ENCODE measurements at places on chromosomes 6 and 20.

GRCh38 chr6:82022614-82023129 is 224.9 kb downstream of the IBTK start:
- H3K4me1 ChIP-seq: no peaks in the 10 kb centered on the region
- H3K4me3 ChIP-seq: no peak overlapping the region
- H3K27ac ChIP-seq: peak overlapping the region; percentile 52

DNA sequence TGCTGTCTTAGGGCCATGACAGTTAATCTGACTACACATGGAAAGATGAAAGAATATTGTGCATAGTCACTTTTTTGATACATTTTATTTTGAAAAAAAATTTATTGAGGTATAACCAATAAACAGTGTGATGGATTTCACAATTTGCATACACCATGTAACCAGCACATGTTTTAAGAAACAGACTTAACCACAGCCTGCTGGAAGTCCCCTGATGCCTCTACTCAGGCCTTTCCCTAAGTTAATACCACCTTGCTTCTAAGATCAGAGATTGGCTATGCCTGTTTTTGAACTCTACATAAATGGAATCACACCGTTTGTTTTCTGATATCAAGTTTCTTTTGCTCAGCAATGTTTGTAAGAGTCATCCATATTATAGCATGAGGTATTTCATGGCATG is 136.3 kb downstream of the CFAP61 start:
- no peak overlapping the region for H3K27ac ChIP-seq
- H3K27me3 ChIP-seq: no peaks in the 10 kb centered on the region
- DNase-seq: no peak
- H3K36me3 ChIP-seq: no peaks in the 10 kb centered on the region
- H3K4me3 ChIP-seq: no peak overlapping the region

DNA sequence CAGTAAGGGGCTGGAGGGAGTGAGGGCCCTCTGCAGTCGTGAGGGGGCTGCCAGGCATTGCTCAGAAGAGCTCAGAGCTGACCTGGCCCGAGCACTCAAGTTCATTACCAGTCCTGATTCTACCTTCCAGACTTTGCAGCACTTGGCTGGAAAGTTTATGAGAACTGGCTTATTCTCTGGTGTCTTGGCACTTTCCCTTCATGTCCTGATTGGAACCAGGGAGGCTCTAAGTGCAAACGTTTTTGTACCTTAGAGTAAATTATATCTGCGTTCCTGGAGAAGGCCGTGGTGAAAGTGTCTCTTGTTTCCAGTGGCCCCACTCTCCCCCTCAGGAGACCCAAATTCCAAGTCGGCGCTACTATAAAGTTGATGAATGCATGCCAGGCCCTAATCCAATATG is 402.3 kb downstream of the CDC5L start:
- DNase-seq: no peak
- no peak overlapping the region for H3K4me3 ChIP-seq
- H3K36me3 ChIP-seq: no peaks in the 10 kb centered on the region
- no peaks in the 10 kb centered on the region for H3K4me1 ChIP-seq
- H3K27ac ChIP-seq: no peak overlapping the region

- no peaks in the 10 kb centered on the region for H3K36me3 ChIP-seq
- H3K27ac ChIP-seq: peak overlapping the region; percentile 85
- H3K4me1 ChIP-seq: peaks cover 4% of the 10 kb centered on the region
- H3K27me3 ChIP-seq: no peaks in the 10 kb centered on the region
- DNase-seq: no peak
- peak overlapping the region; percentile 72 for H3K4me3 ChIP-seq
Observed at GRCh38 chr6:107488875-107489635, 862 bp upstream of the SOBP start.

- no peak overlapping the region for H3K4me3 ChIP-seq
- H3K27me3 ChIP-seq: no peaks in the 10 kb centered on the region
- no peaks in the 10 kb centered on the region for H3K36me3 ChIP-seq
- no peak for DNase-seq
- peaks cover 6% of the 10 kb centered on the region for H3K4me1 ChIP-seq
Observed at GRCh38 chr6:36118550-36119107, 11.7 kb upstream of the MAPK13 start.

DNA sequence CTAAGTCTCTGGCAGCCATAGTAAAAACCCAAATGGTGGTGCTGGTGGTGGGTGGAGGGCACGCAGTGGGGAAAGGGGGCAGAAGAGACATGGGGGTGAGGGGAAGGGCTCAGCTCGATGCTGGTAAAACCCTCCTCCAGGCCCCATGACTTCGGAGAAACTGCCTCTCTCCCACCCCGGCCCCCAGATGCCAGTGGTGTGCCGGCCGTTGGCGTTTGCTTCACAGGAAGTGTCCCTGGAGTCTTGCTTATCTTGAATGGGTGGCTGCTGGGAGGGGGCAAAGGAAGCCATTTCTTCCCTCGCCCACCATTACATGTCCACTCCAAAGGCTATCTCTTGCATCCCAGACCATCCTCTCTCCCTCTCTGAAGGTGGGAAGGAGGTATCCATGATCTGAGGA is 25.4 kb downstream of the VEGFA start:
- no peaks in the 10 kb centered on the region for H3K4me1 ChIP-seq
- no peaks in the 10 kb centered on the region for H3K27me3 ChIP-seq
- no peak overlapping the region for H3K4me3 ChIP-seq
- DNase-seq: no peak

DNA sequence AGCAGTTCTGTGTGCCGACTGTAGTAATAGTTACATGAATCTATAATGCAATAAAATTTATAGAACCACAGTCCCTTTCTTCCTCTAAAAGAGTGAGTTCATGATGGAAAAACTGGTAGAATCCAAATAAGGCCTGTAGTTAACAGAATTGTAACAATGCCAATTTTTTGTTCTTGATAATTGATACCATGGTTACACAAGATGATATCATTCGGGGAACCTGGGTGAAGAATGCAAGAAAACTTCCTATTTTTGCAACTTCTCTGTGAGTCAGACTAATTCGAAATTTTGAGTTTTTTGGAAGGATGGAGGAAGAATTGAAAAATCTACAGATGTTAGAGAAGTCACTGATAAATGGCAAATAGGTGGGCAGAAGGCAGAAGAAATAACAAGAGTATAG is 381.8 kb downstream of the CDKAL1 start:
- H3K27me3 ChIP-seq: no peaks in the 10 kb centered on the region
- H3K4me3 ChIP-seq: no peak overlapping the region
- H3K4me1 ChIP-seq: no peaks in the 10 kb centered on the region
- no peaks in the 10 kb centered on the region for H3K36me3 ChIP-seq
- H3K27ac ChIP-seq: peak overlapping the region; percentile 3

DNA sequence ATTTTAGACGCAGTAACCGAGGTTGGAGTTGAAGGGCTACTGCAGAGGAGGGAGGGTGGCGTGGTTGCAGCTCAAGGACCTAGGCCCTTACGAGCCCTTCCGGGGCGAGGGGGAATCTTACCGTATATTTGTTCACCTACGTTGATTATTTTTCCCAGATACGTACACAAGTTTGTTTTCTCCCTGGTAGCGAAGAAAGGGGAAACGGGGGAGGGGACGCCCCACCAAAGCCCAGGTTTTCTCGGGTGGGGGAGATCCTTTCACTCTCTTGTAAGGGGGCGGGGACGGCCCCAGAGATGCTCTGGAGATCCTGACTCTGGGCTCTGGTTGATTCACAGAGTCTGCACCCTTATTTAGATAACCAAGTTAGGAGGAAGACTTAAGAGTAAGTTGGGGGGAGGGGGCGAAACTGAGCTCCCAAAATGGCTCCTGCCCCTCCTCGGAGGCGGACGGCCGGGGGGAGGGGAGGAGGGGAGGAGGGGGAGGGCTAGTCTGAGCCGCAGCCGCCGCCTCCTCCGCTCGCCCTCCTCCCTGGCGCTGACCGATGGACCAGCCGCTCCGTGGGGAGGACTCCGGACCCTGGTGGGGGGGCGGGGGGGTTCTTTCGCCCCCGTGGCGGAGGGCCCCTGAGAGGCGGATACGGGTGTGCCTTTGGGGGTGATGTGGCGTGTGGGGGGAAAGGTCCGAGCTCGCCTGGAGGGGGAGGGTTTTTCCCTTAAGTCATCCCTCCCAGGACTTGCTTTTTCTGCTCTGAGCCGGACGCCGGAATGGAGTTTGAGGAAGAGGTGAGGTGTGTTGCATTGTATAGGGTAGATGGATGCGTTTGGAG is 2.2 kb downstream of the BRD2 start:
- peak overlapping the region; percentile 85 for H3K4me3 ChIP-seq
- peaks cover 5% of the 10 kb centered on the region for H3K4me1 ChIP-seq
- peak; percentile 88 for DNase-seq
- peak overlapping the region; percentile 100 for H3K27ac ChIP-seq

GRCh38 chr6:74177506-74177905 is 481.5 kb downstream of the CD109 start:
- no peak overlapping the region for H3K4me3 ChIP-seq
- H3K27me3 ChIP-seq: no peaks in the 10 kb centered on the region
- no peak overlapping the region for H3K27ac ChIP-seq
- no peaks in the 10 kb centered on the region for H3K36me3 ChIP-seq
- no peak for DNase-seq

DNA sequence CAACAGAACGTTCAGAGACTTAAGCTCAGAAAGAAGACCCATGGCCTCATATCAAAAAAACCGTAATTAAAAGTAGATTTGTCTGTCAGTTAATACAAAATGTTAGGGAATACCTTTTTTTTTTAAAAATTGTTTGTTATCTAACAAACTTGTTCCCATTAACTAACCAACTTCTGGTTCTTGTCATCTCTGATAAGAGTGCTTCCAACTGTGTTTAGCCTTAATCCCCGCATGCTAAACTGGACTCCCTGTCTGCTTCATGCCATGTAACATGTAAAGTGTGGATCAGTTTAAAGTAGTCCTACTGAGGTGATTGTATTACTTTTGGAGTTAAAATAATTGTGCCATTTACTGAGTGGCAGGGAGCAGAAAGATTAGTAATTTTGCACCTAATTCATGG is 6.3 kb downstream of the JARID2 start:
- no peaks in the 10 kb centered on the region for H3K27me3 ChIP-seq
- DNase-seq: no peak
- H3K36me3 ChIP-seq: no peaks in the 10 kb centered on the region
- H3K27ac ChIP-seq: no peak overlapping the region

GRCh38 chr20:50879649-50880550 is 51.3 kb downstream of the ADNP start:
- H3K4me1 ChIP-seq: no peaks in the 10 kb centered on the region
- H3K36me3 ChIP-seq: no peaks in the 10 kb centered on the region
- H3K27me3 ChIP-seq: no peaks in the 10 kb centered on the region
- DNase-seq: no peak
- no peak overlapping the region for H3K4me3 ChIP-seq

DNA sequence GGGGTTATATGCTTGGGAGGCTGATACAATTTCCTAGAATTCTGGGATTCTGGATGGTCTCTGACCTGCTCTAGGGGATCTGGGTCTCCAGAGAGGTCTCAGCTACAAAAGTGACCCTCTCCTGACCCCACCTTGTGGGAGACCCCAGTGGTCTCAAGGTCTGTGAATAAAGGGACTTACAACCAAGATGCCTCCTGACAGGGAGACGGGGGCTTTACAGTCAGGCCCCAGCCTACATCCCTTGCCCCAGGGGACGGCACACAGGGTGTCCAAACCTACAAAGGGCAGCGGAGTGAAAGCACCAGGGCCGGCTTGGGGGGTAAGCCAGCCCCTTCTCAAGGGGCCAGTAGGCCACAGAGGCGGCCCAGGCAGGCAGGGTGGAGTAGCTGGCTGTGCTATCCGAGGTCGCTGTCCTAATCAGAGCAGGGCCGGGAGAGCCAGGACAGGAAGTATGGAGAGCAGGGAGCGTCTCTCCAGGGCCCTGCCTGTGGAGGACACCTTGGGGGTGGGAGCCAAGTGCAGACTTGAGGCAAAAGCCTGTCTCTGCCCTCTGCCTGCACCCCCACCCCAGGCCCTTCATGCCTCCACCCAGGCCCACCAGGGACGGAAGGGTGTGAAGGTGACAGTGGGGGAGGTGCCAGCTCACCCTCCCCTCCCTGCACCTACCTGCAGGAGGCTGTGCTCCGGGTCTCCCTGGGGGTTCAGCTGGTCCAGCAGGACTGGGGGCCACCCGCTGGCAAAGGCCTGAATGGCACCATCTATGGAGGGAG is 3.5 kb downstream of the GFRA4 start:
- H3K36me3 ChIP-seq: no peaks in the 10 kb centered on the region
- peaks cover 39% of the 10 kb centered on the region for H3K27me3 ChIP-seq
- DNase-seq: no peak

- no peaks in the 10 kb centered on the region for H3K36me3 ChIP-seq
- H3K4me3 ChIP-seq: no peak overlapping the region
- no peaks in the 10 kb centered on the region for H3K27me3 ChIP-seq
- H3K4me1 ChIP-seq: no peaks in the 10 kb centered on the region
- no peak overlapping the region for H3K27ac ChIP-seq
- DNase-seq: no peak
Observed at GRCh38 chr20:40669692-40670091, 19.3 kb downstream of the MAFB start.

DNA sequence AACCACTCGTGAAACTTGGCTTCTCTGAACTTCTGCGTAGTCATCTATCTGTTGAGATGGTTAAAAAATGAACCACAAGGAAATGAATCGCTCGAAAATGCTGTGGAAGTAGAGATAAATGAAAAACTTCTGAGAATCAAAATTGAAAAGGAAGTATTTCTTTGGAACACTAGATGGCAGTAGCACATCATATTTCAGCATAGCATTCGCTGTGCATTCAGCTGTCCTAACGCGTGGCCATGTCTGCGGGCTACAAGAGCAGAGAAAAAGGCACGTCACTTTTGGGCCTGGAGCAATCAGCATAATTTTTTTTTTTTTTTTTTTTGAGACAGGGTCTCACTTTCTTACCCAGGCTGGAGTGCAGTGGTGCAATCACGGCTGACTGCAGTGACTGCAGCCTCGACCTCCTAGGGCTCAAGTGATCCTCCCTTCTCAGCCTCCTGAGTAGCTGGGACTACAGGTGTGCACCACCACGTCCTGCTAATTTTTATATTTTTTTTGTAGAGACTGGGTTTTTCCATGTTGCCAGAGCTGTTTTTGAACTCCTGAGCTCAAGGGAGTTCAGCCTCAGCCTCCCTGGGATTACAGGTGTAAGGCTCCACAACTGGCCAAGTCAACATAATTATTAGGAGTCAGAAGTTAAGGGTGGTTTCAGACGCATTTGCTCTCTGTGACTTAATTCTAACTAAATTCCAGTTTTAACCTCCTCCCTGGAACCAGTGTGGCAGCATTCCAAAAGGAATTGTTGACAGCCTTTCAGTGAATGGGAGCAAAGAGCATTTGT is 8.8 kb upstream of the PERP start:
- H3K4me1 ChIP-seq: no peaks in the 10 kb centered on the region
- H3K4me3 ChIP-seq: no peak overlapping the region
- H3K36me3 ChIP-seq: no peaks in the 10 kb centered on the region
- no peaks in the 10 kb centered on the region for H3K27me3 ChIP-seq
- no peak for DNase-seq

DNA sequence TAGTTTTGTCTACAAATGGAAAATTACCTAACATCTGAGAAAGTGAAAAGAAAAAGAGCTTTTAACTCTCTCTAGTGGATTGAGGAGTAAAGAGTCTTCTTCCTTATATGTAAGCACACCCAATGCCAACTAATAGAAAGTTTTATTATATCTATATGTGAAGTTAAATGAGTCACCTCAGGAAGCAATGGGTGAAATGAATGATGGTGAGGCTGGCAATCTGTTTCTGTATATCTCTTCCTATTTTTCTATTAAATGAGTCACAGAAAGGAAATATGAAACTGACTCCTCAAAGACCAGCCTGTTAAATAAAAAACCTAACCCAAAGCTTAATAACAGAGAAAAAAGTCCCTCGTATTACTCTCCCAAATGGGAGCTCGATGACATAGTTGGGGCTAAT is 71.3 kb downstream of the OTOR start:
- no peak overlapping the region for H3K4me3 ChIP-seq
- no peaks in the 10 kb centered on the region for H3K27me3 ChIP-seq
- DNase-seq: no peak
- H3K36me3 ChIP-seq: no peaks in the 10 kb centered on the region

Measured in breast epithelium (tissue), 4 donors.